ENCODE measurements at places on chromosomes 5 and 9. TPM values are rescaled to one million over a fixed set of nuclear protein-coding genes. Genes with fewer than 3 reads are reported as not detected.

GRCh38 chr9:130254747-130255630, 10.6 kb upstream of the HMCN2 start:
- no peak for DNase-seq

DNA sequence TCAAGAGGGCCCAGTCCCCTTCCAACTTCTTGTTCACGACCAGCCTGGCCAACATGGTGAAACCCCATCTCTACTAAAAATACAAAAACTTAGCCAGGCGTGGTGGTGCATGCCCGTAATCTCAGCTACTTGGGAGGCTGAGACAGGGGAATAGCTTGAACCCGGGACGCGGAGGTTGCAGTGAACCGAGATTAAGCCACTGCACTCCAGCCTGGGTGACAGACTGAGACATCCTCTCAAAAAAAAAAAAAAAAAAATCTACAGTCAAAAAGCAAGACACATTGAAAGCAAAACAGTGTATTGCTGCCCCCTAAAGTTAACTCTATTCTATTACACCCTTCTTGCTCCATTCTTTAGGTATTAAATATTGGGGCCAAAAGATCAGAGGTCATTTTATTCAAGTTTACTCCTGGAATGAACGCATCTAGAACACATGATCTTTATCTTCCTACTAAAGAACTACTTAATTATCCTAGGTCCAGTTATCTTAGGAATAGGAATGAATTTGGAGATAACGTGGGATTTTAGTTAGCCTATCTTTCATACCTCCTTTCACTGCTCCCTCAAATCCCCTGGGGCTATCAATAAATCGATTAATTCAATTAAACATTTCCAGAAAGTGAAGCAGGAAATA, 2.4 kb downstream of the ATG12 start:
- no peak for DNase-seq

Gene SOHLH1
- not detected for total RNA-seq

DNA sequence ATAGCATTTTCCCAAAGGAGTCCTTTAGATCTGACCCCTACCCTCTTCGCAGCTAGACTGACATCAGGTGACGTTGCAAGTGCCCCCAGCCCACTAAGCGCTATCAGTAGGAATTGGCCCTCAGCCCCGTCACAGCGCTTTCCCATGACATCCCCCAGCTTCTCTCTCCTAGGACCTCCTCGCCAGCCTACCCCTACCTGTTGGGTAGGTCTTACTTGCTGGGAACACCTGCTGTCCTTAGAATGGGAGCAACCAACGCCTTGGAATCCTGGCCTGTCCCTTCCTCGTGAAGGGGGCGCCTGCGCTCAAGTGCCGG, 584 bp upstream of the PIP5K1B start:
- DNase-seq = no peak

DNA sequence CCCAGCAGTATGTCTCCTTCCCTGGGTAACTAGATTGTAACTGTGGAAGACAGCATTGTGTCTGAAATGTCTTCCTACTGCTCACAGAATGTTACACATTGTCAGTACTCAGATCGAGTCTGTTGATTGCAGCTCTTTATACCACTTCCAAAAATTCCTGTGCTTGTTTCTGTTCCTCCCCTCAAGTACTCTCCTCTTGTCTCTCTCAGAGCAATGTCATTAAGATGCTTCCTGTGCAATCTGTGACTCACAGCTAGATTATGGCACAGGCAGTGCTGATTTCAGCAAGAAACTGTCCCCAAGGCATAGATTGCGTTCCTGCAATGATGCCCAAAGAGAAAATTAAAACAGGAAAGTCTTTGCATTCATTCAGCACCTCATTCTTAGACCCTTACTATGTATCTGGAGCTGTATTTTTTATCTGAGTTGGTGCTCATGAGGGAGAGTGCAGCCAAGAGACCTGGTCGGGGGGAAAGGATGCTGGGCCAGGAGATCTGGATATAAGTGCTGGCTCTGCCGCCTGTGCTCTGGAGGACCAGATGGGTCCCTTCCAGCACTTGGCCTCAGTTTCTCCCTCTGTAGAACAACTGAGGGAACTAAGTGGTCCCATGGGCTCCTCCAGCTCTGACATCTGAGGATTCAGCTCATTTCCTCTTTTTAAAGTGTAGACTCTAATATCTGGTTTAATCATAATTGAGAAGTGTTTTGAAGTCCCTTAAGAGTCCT, 40.8 kb upstream of the GNPDA1 start:
- no peak for DNase-seq

Gene WDR38
- not detected for total RNA-seq

Gene SLC4A9
- total RNA-seq = not detected

DNA sequence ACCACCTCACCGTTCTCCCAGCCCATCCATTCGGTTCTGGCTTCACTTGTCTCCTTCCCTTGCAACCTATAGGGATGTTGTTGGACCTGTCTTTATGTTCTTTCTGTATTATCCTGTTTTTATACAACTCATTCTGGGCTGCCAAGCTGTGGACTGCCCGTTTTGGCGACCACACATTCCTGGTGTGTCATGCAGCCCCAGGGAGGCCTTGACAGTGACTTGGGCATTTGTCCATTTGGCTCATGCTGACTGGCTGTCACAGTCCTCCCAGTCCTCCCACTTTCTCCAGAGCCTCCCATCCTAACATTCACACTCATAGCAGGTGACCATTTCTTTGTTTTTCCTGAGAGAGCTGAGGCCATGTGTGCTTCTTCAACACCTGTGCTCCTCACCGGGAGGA, 136.4 kb downstream of the SLF1 start:
- no peak for DNase-seq

DNA sequence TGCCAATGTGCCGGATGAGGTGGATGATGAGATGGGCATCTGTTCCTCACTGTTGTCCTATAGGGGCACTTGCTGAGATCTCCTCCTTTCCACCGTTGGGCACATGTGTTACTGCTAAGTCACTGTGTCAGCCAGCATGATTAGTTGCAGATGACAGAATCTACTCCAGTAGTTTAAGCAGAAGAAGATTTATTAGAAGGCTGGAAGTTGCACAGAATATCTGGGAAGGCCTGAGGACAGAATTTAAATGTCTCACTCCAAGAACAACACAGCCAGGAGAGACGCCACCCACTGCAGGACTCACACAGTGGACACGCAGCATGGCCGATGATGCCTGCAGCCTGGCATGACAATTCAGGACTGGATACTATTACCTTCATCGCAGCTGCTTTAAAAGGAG, 157.5 kb downstream of the NSG2 start:
- DNase-seq = no peak

DNA sequence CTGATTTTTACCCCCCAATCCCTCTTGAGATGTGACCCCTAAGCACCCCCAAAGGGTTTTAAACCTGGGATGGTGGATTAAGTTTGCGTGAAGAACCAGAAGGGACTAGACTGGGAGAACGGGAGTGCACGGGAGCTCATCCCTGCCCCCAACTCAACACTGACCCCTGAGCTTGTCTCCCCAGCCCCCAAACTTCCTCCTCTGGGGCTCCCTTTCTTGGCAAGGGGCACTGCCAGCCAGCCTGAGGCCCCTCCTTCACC, 5.0 kb upstream of the SET start:
- no peak for DNase-seq

Gene SNCAIP
- 3.0 TPM for total RNA-seq

GRCh38 chr9:96175796-96176195, 126.2 kb downstream of the HSD17B3 start:
- DNase-seq = no peak

DNA sequence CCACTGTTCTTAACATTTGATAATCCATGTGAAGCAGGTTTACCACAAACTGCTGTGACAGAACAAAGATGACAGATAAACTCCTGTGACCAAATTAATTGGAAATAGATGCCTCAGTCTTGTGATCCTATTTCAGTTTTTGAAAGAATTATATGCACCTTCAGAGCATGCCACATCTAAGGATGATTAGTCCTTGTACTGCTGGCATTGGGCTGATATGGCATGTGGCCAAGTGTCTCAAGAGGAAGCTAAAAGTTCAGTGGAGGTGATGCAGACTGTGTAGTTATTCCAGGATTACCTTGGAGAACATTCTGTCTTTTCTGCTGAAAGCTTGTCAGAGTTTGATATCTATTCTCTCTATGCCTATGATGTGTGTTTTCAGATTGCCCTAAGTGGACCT, 314.4 kb upstream of the EFNA5 start:
- no peak for DNase-seq

Gene PCDHA2
- total RNA-seq = not detected

Gene UBAC1
- 42.6 TPM for total RNA-seq

Gene VCAN
- 175 TPM for total RNA-seq

Gene PCDHB6
- total RNA-seq = 0.67 TPM

Gene CDH9
- total RNA-seq = not detected
